ENCODE measurements at places on chromosomes 6 and 20. TPM values are rescaled to one million over a fixed set of nuclear protein-coding genes. Genes with fewer than 3 reads are reported as not detected.

The TDRD6 gene
- 0.12 TPM for total RNA-seq

The DZANK1 gene
- 1.9 TPM for total RNA-seq

The BMP2 gene
- 36.6 TPM for total RNA-seq

The RUNX2 gene
- total RNA-seq: 1.9 TPM

The TMC2 gene
- total RNA-seq: 0.32 TPM

The STK4 gene
- 51.9 TPM for total RNA-seq

The DPPA5 gene
- total RNA-seq: not detected

The TFAP2D gene
- not detected for total RNA-seq

The PLEKHG1 gene
- 99.8 TPM for total RNA-seq

The TMEM242 gene
- 13.6 TPM for total RNA-seq

The TSBP1 gene
- not detected for total RNA-seq

The PAK5 gene
- total RNA-seq: not detected

The MOG gene
- not detected for total RNA-seq

The PDE10A gene
- total RNA-seq: 75.3 TPM

The DDR1 gene
- 39.1 TPM for total RNA-seq
